Activated CD4-positive, alpha-beta T cell treated with anti-CD3 and anti-CD28 coated beads for 4 hours (primary cell): ENCODE measurements at places on chromosomes 2 and 18.

DNA sequence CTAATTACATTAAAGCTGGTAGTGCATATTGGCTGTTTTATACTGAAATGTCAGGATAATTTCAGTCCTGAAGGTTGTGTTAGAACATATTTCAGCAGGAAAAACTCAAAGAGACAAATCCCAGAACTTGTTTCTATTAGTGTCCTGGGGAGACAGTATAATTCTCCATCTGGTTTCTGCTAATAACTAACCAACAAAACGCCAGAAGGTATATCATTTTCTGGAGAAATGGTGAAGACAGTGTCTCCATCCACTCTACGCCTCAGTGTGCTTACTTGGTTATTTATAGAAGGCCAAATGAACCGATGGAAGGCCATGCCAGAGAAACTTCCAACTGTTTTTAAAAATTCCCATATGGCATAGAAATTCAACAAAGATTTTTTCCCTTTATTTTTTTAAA, 41.6 kb downstream of the GCA start:
- no peak for DNase-seq

DNA sequence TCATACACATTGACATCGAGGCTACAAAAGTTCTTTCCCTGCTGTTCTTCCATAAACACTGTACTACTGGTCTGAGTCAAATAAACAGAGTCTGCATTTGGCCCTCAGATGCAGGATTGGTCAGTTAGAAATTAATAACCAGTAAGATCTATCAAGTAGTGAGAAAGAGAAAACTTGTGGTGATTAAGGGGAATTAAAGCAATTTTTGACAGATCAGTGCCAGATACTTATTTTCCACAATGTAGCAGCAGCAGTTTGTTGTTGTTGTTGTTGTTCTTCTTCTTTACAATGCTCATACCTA, 85.0 kb downstream of the IKZF2 start:
- DNase-seq: no peak

DNA sequence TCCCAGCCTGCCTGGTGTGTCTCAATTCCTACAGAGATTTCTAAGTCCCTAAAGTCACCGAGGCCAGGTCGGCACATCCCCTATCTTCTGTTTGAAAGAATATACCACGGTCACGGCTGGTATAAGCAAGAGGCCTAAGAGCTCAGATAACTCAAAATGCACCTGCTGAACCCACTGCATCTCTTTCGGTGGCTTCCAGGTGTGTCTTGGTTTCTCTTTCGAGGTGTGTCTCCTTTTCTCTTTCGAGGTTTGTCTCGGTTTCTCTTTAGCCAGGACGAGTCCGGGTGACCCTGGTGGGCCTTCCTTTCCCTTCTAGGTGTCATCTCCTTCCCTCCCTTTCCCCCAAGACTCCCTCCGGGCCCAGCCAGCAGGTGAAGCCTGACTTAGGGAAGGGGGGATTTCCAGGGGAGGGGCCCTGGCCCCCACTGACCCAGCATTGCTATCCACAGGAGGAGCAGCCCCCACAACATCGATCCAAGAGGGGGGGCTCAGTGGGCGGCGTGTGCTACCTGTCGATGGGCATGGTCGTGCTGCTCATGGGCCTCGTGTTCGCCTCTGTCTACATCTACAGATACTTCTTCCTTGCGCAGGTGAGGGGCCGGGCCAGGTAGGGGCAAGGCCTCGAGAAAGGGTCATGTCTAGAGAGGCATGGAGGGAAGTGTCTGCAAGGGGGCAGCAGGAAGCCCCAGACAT, 8.4 kb downstream of the ITM2C start:
- DNase-seq: no peak

GRCh38 chr2:181474222-181474881, 17.2 kb downstream of the ITGA4 start:
- DNase-seq: no peak

GRCh38 chr2:99297994-99298393, 3.0 kb downstream of the LYG1 start:
- no peak for DNase-seq

- no peak for DNase-seq
These were observed 171.2 kb downstream of the RTP5 start for GRCh38 chr2:242040681-242041080.

- no peak for DNase-seq
These were observed 438.9 kb downstream of the PTPRM start for GRCh38 chr18:8005870-8006569.

- DNase-seq: no peak
These were observed 10.5 kb downstream of the AQP12B start for GRCh38 chr2:240672076-240672700.

DNA sequence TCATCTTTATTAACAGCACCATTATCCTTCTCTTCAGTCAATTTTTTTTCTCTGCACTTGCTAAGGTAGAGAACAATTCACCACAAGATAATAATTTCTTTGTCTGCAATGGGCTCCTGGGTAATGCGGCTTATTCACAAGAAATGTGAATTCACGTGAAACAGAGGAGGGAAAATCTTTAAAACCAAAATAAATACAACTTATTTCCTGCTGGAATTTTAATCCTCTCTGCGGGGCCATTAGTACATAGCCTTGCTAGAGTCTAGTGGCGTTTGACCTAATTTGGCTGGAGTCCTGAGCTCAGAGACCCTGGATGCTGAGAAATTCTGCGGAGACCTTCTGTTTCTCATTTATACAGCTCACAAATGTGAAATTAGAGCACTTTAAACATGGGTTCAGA, 319.3 kb upstream of the MMADHC start:
- no peak for DNase-seq
